ENCODE measurements at places on chromosomes 2 and 18.

GRCh38 chr2:197128126-197128525, 182.5 kb downstream of the ANKRD44 start:
- no peak overlapping the region for H3K4me3 ChIP-seq
- H3K36me3 ChIP-seq = peaks cover 39% of the 10 kb centered on the region
- H3K4me1 ChIP-seq = peaks cover 53% of the 10 kb centered on the region
- no peak for DNase-seq

DNA sequence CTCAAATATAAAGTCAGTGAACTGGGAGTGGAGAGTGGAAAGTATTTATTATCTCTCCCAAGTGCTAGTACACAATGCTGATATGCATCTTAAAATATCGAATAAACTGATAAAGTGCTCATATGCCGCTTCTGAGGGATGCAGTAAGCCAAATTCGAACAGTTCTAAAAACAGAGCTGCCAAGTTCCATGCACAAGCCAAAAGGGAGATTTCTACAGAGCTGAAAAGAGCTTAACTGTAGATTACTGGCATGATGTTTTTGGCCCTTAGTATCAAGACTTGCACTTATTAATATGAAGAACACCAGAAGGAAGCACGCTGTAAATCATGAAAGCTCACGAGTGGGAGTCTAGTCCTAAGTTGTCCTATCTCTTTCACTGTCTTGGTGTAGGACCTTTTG, 7.9 kb downstream of the TMEFF2 start:
- peaks cover 76% of the 10 kb centered on the region for H3K27me3 ChIP-seq
- no peaks in the 10 kb centered on the region for H3K4me1 ChIP-seq
- H3K4me3 ChIP-seq = no peak overlapping the region

DNA sequence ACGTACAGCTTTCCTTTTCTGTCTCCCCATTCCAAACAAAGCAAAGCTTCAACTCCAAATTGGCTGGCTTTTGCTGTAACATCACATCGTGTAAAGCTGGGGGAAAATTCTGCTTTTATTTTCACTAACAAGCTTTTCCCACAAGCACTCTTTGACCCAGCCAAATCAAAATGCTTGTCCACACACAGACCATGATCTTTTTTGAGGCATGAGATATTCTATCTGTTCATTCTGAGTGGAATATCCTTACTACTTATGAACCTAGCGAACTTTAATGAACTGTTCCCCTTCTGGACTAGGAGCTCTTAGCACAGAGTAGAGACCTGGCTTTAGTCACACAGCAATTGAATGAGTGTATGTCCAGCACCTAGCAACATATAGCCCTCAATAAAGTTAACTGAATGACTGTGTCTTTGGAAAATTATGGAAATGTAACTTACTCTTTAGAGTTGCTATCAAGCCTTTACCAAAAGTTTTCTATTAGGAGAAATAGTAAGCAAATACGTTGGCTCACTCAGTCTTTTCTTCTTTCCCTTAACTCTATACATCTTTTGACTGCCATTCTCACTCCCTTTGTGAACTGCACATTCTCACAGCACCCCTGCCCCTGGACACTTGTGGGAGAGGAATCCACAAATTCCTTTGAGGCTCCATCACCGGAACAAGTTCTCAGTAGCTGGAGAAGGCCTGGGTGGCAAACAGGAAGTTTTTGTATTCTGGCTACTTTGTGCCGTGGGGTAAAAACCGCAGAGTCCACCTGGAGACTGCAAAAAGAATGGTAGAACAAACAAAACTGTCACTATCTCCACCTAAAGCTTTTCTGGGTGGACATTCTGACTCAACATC, 1.3 kb upstream of the UBE2E3 start:
- H3K36me3 ChIP-seq = peaks cover 7% of the 10 kb centered on the region
- H3K27me3 ChIP-seq = no peaks in the 10 kb centered on the region
- peak overlapping the region; percentile 8 for H3K27ac ChIP-seq
- H3K4me3 ChIP-seq = peak overlapping the region; percentile 73
- DNase-seq = no peak

GRCh38 chr2:50831676-50832075, 200.3 kb downstream of the NRXN1 start:
- H3K36me3 ChIP-seq = no peaks in the 10 kb centered on the region
- no peaks in the 10 kb centered on the region for H3K4me1 ChIP-seq
- no peak for DNase-seq
- no peaks in the 10 kb centered on the region for H3K27me3 ChIP-seq
- H3K4me3 ChIP-seq = no peak overlapping the region

- H3K27me3 ChIP-seq = no peaks in the 10 kb centered on the region
- no peak overlapping the region for H3K27ac ChIP-seq
- no peak for DNase-seq
- H3K36me3 ChIP-seq = no peaks in the 10 kb centered on the region
- H3K4me1 ChIP-seq = peaks cover 10% of the 10 kb centered on the region
- no peak overlapping the region for H3K4me3 ChIP-seq
Observed at GRCh38 chr2:37366773-37367172, 22.3 kb downstream of the QPCT start.

DNA sequence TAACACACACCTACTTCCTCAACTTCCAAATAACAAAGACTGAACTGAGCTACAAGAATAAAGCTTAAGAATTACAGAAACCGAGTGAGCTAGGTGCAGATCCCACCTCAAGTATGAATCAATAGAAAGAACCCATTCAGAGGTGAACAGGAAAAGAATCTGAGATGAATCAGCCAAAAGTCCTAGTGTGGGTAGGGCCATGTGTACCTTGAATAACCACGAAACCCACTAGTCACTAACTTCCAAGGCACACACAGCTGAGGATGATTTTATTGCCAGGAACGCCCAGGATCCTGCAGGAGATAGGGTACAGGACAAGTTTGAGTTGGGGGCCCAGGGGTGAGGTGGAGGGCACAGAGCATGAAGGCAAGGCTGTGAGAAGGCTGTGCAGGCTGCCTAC, 99.7 kb upstream of the REG3A start:
- no peak overlapping the region for H3K4me3 ChIP-seq
- no peaks in the 10 kb centered on the region for H3K27me3 ChIP-seq
- no peaks in the 10 kb centered on the region for H3K36me3 ChIP-seq
- no peak overlapping the region for H3K27ac ChIP-seq
- H3K4me1 ChIP-seq = no peaks in the 10 kb centered on the region
- no peak for DNase-seq

DNA sequence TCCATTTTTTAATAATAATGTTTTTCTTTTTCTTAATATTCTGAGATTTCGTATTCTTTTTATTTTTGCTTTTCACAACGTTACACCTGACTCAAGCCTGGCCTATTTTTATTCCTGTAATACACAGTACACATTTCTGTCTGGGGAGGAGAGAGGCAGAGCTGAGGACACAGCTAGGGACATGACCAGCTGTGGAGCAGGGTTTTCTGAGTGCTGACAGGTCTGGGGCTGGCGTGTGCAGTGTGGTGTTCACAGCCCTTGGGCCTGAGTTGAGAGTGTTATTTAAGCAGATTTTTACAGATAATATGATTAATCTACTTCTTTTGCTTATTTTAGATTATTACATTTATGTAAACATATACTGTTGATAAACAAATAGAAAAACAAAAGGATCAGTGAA, 55.9 kb downstream of the ZAP70 start:
- H3K27ac ChIP-seq = no peak overlapping the region
- peaks cover 4% of the 10 kb centered on the region for H3K36me3 ChIP-seq
- H3K4me1 ChIP-seq = peaks cover 3% of the 10 kb centered on the region
- no peaks in the 10 kb centered on the region for H3K27me3 ChIP-seq
- no peak for DNase-seq

DNA sequence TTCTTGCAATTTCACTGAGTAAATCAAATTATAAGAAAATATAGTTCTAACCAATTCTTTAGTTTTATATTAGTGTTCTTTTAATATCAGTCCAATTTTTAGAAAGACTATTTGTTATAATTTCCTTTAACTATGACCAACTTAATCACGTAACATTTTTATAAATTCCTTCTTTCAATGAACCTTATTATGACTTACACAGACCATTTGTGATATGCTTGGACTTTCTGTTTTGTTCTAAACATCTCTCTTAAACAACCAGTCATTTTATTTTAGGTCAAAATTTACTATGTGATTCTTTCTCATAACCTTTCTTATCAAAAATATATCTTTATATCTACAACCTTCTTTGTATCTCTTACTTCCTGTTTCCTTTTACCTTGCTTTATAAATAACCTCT, 39.5 kb upstream of the DYNAP start:
- H3K4me3 ChIP-seq = no peak overlapping the region
- no peak overlapping the region for H3K27ac ChIP-seq
- no peaks in the 10 kb centered on the region for H3K36me3 ChIP-seq
- no peak for DNase-seq

- no peaks in the 10 kb centered on the region for H3K4me1 ChIP-seq
- no peak overlapping the region for H3K4me3 ChIP-seq
- no peak overlapping the region for H3K27ac ChIP-seq
- no peak for DNase-seq
Observed at GRCh38 chr18:48622911-48623431, 84.1 kb downstream of the CTIF start.
